Central memory CD8-positive, alpha-beta T cell (primary cell): ENCODE measurements at places on chromosomes 7 and 10.

DNA sequence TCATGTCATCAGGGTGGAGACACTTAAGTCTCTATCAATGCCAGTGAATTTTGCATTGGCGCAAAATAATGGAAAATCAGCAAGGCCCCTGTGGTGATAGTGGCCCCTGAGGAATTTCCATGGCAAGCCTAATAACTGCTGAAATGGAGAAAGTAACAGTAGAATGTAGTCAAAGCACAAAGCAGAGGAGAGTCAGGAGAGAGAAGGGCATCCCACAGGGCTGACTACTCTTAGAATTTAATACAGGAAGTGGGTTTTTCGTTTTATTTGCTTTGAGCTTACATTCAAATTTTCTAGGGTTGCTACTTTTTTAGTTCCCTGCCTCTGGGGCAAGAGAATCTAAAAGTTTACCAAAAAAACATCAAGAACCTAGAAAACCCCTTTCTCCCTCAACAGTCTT, 39.0 kb downstream of the BZW2 start:
- no peaks in the 10 kb centered on the region for H3K27me3 ChIP-seq
- H3K27ac ChIP-seq: no peak overlapping the region
- H3K4me3 ChIP-seq: no peak overlapping the region
- H3K36me3 ChIP-seq: peaks cover 32% of the 10 kb centered on the region

GRCh38 chr10:354901-355617, 219.8 kb downstream of the ZMYND11 start:
- no peaks in the 10 kb centered on the region for H3K27me3 ChIP-seq
- no peak for DNase-seq
- H3K27ac ChIP-seq: no peak overlapping the region
- peaks cover 4% of the 10 kb centered on the region for H3K36me3 ChIP-seq
- H3K4me1 ChIP-seq: peaks cover 16% of the 10 kb centered on the region
- H3K4me3 ChIP-seq: no peak overlapping the region

GRCh38 chr7:31047313-31048146, 4.6 kb upstream of the ADCYAP1R1 start:
- H3K27me3 ChIP-seq: peaks cover 51% of the 10 kb centered on the region
- H3K4me3 ChIP-seq: no peak overlapping the region
- no peak overlapping the region for H3K27ac ChIP-seq
- H3K4me1 ChIP-seq: no peaks in the 10 kb centered on the region
- DNase-seq: no peak
- H3K36me3 ChIP-seq: no peaks in the 10 kb centered on the region

- H3K4me3 ChIP-seq: no peak overlapping the region
- no peaks in the 10 kb centered on the region for H3K4me1 ChIP-seq
- H3K27ac ChIP-seq: no peak overlapping the region
- DNase-seq: no peak
- H3K27me3 ChIP-seq: no peaks in the 10 kb centered on the region
- H3K36me3 ChIP-seq: no peaks in the 10 kb centered on the region
Measured at GRCh38 chr7:42742318-42742717, 169.6 kb downstream of the C7orf25 start.

GRCh38 chr7:107593025-107593410, 13.0 kb downstream of the BCAP29 start:
- no peak overlapping the region for H3K4me3 ChIP-seq
- no peak for DNase-seq
- no peak overlapping the region for H3K27ac ChIP-seq
- peaks cover 5% of the 10 kb centered on the region for H3K4me1 ChIP-seq
- H3K36me3 ChIP-seq: peaks cover 14% of the 10 kb centered on the region

DNA sequence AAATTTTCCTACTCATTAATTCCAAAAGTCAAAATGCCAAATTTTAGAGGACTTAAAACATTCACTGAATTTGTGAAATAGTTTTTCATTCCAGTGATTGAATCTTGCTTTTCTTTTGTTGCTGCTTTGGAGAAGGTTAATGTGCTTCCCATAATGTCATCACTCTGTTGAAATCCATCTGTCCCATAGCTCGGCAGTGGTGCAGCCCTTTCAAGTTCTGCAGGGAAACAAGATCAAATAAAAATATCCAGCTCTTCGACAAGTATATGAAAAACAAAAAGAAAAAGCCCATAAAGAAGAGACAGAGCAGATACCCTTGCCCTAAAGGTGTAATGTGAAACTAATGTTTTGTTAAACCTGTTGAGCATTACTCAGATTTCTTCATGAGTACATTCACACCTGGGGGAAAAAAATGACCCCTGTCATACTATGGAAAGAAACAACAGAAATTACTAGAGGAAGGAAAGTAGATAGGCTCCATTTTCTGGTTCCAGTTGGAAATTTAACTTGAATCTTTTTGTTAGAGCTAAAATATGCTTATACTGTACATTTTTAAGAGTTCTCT, 35.1 kb downstream of the AGR3 start:
- H3K27ac ChIP-seq: no peak overlapping the region
- peaks cover 39% of the 10 kb centered on the region for H3K27me3 ChIP-seq
- no peak for DNase-seq
- H3K4me1 ChIP-seq: no peaks in the 10 kb centered on the region
- H3K4me3 ChIP-seq: no peak overlapping the region

GRCh38 chr7:124550036-124550435, 215.6 kb downstream of the GPR37 start:
- no peaks in the 10 kb centered on the region for H3K27me3 ChIP-seq
- no peak overlapping the region for H3K4me3 ChIP-seq
- no peaks in the 10 kb centered on the region for H3K4me1 ChIP-seq
- no peaks in the 10 kb centered on the region for H3K36me3 ChIP-seq
- H3K27ac ChIP-seq: no peak overlapping the region
- DNase-seq: no peak

DNA sequence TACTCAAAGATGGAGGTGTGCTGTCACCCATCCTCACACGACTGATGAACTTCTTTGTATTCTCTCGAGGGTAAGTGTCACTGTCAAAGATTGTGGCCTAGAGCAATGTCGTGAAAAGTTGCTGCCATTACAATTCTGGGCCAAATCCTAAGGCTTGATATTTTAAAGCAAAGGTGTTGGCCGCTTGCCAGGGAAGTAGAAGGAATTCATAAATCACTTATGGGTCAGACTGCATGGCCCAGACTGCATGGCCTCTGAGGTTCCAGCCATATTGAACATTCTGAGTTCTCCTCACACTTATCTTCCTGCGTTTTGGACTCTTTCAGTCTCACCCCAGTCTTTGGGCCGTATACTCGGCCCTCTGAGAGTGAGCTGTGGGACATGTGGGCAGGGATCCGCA, 8.6 kb downstream of the MEST start:
- no peak overlapping the region for H3K27ac ChIP-seq
- H3K27me3 ChIP-seq: no peaks in the 10 kb centered on the region
- DNase-seq: no peak

DNA sequence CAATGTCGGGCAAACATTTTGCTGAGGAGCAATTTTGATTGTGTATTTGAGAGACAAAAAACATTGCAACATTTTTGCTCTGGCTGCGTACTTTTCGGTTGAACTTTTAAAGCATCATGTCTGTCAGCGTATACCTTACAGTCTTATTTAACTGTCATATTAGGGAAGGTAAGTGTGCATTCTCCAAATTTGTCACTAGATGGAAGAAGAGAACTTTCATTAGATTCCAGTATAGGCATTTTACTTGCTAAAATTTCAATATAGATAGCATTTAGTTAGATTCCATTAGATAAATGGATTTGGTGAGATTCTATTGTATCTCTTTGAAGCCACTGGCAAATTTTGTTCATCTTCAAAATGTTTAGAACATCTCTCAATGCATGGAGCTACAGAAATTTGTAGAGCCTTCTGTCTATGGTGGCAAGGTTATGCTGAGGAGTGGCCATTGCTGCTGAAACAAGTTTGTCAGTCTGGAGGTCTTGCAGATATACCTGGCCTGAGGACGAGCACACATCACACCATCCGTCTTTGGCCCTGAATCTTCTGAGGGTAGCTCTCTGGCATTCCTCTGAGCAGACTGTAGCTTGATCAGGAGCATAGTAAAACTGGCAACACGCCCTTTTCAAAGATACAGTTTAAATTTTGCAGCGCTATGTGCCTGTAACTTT, 437.5 kb upstream of the MBL2 start:
- no peak overlapping the region for H3K4me3 ChIP-seq
- no peaks in the 10 kb centered on the region for H3K27me3 ChIP-seq
- no peaks in the 10 kb centered on the region for H3K36me3 ChIP-seq
- no peak overlapping the region for H3K27ac ChIP-seq
- DNase-seq: no peak
- H3K4me1 ChIP-seq: no peaks in the 10 kb centered on the region

GRCh38 chr7:80411621-80412020, 100.2 kb downstream of the GNAT3 start:
- H3K36me3 ChIP-seq: no peaks in the 10 kb centered on the region
- no peak for DNase-seq

- peaks cover 60% of the 10 kb centered on the region for H3K27me3 ChIP-seq
- no peak overlapping the region for H3K27ac ChIP-seq
- no peak for DNase-seq
- H3K36me3 ChIP-seq: peaks cover 4% of the 10 kb centered on the region
- H3K4me1 ChIP-seq: peaks cover 21% of the 10 kb centered on the region
- H3K4me3 ChIP-seq: no peak overlapping the region
Measured at GRCh38 chr7:116528008-116528789, 3.4 kb downstream of the CAV1 start.

GRCh38 chr10:3203016-3203811, 30.6 kb upstream of the PITRM1 start:
- no peak overlapping the region for H3K4me3 ChIP-seq
- peaks cover 20% of the 10 kb centered on the region for H3K4me1 ChIP-seq
- DNase-seq: no peak
- no peaks in the 10 kb centered on the region for H3K36me3 ChIP-seq

- H3K27ac ChIP-seq: no peak overlapping the region
- no peaks in the 10 kb centered on the region for H3K27me3 ChIP-seq
- no peak overlapping the region for H3K4me3 ChIP-seq
- no peak for DNase-seq
Measured at GRCh38 chr7:56287429-56288138, 171.4 kb upstream of the NUPR2 start.

GRCh38 chr10:29771376-29771775, 136.6 kb upstream of the SVIL start:
- H3K36me3 ChIP-seq: no peaks in the 10 kb centered on the region
- peaks cover 26% of the 10 kb centered on the region for H3K27me3 ChIP-seq
- H3K4me3 ChIP-seq: no peak overlapping the region
- no peak for DNase-seq
- no peak overlapping the region for H3K27ac ChIP-seq
